ENCODE measurements at places on chromosomes 5 and 9. TPM values are rescaled to one million over a fixed set of nuclear protein-coding genes. Genes with fewer than 3 reads are reported as not detected.

TSSK1B gene
- total RNA-seq = not detected

SPATA31C2 gene
- not detected for total RNA-seq

OTP gene
- total RNA-seq = not detected

CRB2 gene
- 1.3 TPM for total RNA-seq

SNX30 gene
- 4.6 TPM for total RNA-seq

PCDHGB3 gene
- total RNA-seq = 10.2 TPM

GZMA gene
- total RNA-seq = not detected

ANKRD55 gene
- total RNA-seq = not detected

CCDC183 gene
- 3.3 TPM for total RNA-seq

CYLC2 gene
- not detected for total RNA-seq

NEUROG1 gene
- total RNA-seq = not detected

KLF4 gene
- 22.7 TPM for total RNA-seq

TAS2R1 gene
- total RNA-seq = not detected

FBP2 gene
- total RNA-seq = 0.66 TPM

IFNA6 gene
- not detected for total RNA-seq

TMEM252 gene
- total RNA-seq = not detected

STK32A gene
- 6.6 TPM for total RNA-seq

KCNN2 gene
- total RNA-seq = 4.6 TPM

FAM120AOS gene
- 44.5 TPM for total RNA-seq

CATSPER3 gene
- not detected for total RNA-seq

FCN2 gene
- total RNA-seq = not detected

PIP5K1B gene
- total RNA-seq = 7.8 TPM

PCDH1 gene
- 24.9 TPM for total RNA-seq

PDE6A gene
- not detected for total RNA-seq

OLFML2A gene
- total RNA-seq = 5.3 TPM

SH3RF2 gene
- total RNA-seq = 25.7 TPM

SGCD gene
- 0.66 TPM for total RNA-seq

PCDHB13 gene
- 7.6 TPM for total RNA-seq

COL23A1 gene
- not detected for total RNA-seq

C9orf50 gene
- not detected for total RNA-seq

MTAP gene
- 10.9 TPM for total RNA-seq

CNTFR gene
- 1.6 TPM for total RNA-seq

VPS13A gene
- total RNA-seq = 54.4 TPM

SLC36A2 gene
- not detected for total RNA-seq

SLC45A2 gene
- total RNA-seq = not detected

MTX3 gene
- total RNA-seq = 9.1 TPM

PRSS3 gene
- 526 TPM for total RNA-seq

CCL27 gene
- total RNA-seq = not detected

TNC gene
- 4.2 TPM for total RNA-seq

ACTL7A gene
- not detected for total RNA-seq

CDC26 gene
- total RNA-seq = 21.3 TPM

C9orf152 gene
- total RNA-seq = 0.33 TPM

FLT4 gene
- 6.3 TPM for total RNA-seq

MYORG gene
- 11.2 TPM for total RNA-seq

NTNG2 gene
- total RNA-seq = 0.26 TPM

PCDHGB4 gene
- total RNA-seq = 3.6 TPM

DRD1 gene
- not detected for total RNA-seq

OR1Q1 gene
- total RNA-seq = not detected

OTULINL gene
- 3.3 TPM for total RNA-seq

C7 gene
- 392 TPM for total RNA-seq

ACTBL2 gene
- total RNA-seq = not detected

PHYKPL gene
- 47.0 TPM for total RNA-seq

COMMD10 gene
- total RNA-seq = 27.0 TPM

TUBB4B gene
- 171 TPM for total RNA-seq

HRH2 gene
- total RNA-seq = not detected

FAT2 gene
- total RNA-seq = not detected

All from body of pancreas (tissue), 4 donors.